ENCODE measurements at places on chromosomes 4 and X. TPM values are rescaled to one million over a fixed set of nuclear protein-coding genes. Genes with fewer than 3 reads are reported as not detected.

Gene ETFDH
- total RNA-seq: 30.4 TPM

GRCh38 chr4:108794136-108794535 is 31.3 kb upstream of the ETNPPL start:
- no peak for DNase-seq

DNA sequence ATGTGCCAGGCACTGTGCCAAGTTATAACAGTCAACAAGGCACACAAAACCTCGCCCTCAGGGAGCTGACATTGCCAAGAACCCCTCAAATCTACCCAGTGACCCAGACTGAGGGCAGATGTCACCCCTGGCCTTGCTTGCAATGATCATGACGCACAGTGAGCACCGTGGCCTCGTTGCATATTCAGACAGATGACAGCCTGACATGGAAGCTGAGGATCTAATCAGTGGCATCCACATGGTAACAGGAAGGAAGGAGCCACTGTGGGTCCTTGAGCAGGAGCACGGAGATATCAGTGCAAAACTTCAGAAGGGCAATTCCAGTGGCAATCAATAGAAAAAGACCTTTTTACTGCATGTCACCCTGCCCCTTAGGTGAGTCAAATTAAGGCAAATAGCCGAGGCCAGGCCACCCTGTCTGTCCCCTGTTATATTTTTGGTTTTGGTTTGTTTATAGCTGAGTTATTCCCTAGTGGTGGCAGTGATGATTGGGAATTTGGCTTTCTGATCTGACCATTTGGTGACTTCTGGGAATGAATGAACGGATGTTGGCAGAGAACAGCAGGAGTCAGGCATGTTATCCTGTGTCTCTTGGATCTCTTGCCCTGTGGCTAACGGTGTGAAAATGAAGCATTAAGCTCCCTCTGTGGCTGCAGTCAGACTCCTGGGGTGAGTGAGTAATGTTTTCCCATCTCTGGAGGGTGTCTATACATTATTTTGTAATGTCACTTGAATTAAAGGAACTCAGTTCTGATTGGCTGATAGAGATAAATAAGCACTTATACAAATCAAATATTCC is 20.4 kb downstream of the WDR13 start:
- no peak for DNase-seq

GRCh38 chr4:55079451-55080173 is 45.8 kb downstream of the KDR start:
- DNase-seq: no peak

DNA sequence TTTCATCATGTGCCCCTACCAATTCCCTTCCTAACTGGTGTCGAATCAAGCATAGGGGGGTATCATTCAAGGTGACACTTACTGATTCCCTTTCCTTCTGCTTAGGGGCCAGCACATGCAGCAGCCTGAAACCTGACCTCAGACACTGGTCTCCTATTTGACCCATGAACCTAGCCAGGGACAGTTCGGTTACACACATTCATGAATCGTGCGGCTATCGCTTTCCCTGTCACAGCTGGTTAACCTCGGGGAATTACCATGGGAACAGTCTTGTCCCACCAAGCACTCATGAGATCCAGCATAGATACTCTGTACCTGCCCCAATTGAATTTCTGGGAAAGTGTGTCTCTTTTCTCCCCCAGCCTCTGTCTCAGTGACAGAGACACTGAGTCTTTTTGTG is 140.4 kb downstream of the ZNF674 start:
- DNase-seq: no peak

GRCh38 chr4:99847362-99847976 is 30.8 kb downstream of the DAPP1 start:
- DNase-seq: no peak

DNA sequence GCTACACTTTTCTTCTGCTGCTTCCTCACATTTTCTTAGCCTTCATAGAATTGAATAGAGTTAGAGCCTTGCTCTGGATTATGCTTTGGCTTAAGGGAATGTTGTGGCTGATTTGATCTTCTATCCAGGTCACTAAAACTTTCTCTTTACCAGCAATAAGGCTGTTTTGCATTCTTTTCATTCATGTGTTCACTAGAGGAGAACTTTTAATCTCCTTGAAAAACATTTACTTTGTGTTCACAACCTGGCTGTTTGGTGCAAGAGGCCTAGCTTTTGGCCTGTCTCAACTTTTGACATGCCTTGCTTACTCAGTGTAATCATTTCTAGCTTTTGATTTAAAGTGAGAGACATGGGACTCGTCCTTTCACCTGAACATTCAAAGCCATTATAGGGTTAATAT is 87.7 kb upstream of the RAB40AL start:
- DNase-seq: no peak

GRCh38 chr4:85514117-85514516 is 39.2 kb downstream of the ARHGAP24 start:
- DNase-seq: no peak
